Natural killer cell (primary cell): ENCODE measurements at places on chromosomes 11 and 22.

GRCh38 chr11:97087419-97087818 lies 697.6 kb downstream of the JRKL start:
- H3K4me1 ChIP-seq: no peaks in the 10 kb centered on the region
- H3K4me3 ChIP-seq: no peak overlapping the region
- H3K27ac ChIP-seq: no peak overlapping the region

- no peak for DNase-seq
- no peaks in the 10 kb centered on the region for H3K36me3 ChIP-seq
- no peak overlapping the region for H3K27ac ChIP-seq
- H3K4me1 ChIP-seq: no peaks in the 10 kb centered on the region
- no peaks in the 10 kb centered on the region for H3K27me3 ChIP-seq
Observed at GRCh38 chr11:111010391-111011274, 234.9 kb upstream of the POU2AF2 start.

GRCh38 chr11:16817351-16817750 lies 78.9 kb downstream of the C11orf58 start:
- no peak overlapping the region for H3K27ac ChIP-seq
- no peaks in the 10 kb centered on the region for H3K36me3 ChIP-seq
- H3K4me3 ChIP-seq: no peak overlapping the region
- no peak for DNase-seq

DNA sequence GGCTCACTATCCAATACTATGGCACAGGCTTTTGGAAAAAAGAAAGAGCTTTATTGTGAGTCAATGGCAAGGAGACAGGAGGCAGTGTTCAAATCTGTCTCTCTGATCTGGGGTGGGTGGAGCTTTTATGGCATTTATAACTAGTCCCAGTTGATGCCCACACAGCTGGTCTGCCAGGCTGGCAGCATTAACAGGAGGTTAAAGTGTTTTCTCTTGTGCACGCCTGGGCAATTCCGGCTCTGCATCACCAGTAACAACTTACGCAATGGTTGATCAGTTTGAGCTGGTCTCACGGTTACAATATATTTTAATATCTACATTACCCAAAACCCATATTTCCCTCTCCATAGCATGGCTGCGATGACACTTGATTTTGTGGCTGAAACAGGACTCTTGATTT lies 15.1 kb upstream of the SMIM38 start:
- H3K27ac ChIP-seq: no peak overlapping the region
- H3K4me3 ChIP-seq: no peak overlapping the region
- H3K36me3 ChIP-seq: no peaks in the 10 kb centered on the region
- DNase-seq: no peak

GRCh38 chr11:100629671-100630070 lies 57.4 kb upstream of the ARHGAP42 start:
- no peaks in the 10 kb centered on the region for H3K27me3 ChIP-seq
- no peak overlapping the region for H3K27ac ChIP-seq
- no peaks in the 10 kb centered on the region for H3K36me3 ChIP-seq
- DNase-seq: no peak
- H3K4me3 ChIP-seq: no peak overlapping the region

- no peaks in the 10 kb centered on the region for H3K36me3 ChIP-seq
- no peak overlapping the region for H3K27ac ChIP-seq
- H3K4me1 ChIP-seq: peaks cover 14% of the 10 kb centered on the region
- no peak overlapping the region for H3K4me3 ChIP-seq
- no peak for DNase-seq
Observed at GRCh38 chr11:65814986-65815565, 18.7 kb upstream of the SNX32 start.

- H3K36me3 ChIP-seq: no peaks in the 10 kb centered on the region
- H3K27me3 ChIP-seq: no peaks in the 10 kb centered on the region
- H3K4me3 ChIP-seq: no peak overlapping the region
- no peak overlapping the region for H3K27ac ChIP-seq
Observed at GRCh38 chr11:2348986-2349385, 28.1 kb upstream of the CD81 start.

DNA sequence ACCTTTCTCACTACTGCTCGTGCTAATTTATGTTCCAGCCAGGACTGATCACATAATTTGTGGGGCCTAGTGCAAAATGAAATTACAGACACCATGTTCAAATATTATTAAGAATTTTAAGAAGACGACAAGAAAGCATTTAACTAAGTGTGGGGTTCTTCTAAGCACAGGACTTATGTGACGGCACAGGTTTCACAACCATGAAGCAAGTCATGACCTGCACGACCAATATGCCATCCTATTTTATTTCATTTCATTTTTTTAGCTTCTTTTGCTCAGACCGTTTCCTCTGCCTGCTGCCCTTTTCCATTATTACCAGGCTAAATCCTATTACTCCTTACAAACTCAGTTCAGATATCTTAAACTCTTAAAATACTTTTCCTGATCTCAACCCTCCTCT lies 462.5 kb downstream of the AASDHPPT start:
- H3K36me3 ChIP-seq: no peaks in the 10 kb centered on the region
- H3K27me3 ChIP-seq: no peaks in the 10 kb centered on the region
- DNase-seq: no peak
- H3K4me1 ChIP-seq: no peaks in the 10 kb centered on the region
- H3K4me3 ChIP-seq: no peak overlapping the region
- no peak overlapping the region for H3K27ac ChIP-seq
